ENCODE measurements at places on chromosomes 5 and 9.

GRCh38 chr5:40678460-40679147 lies 1.1 kb upstream of the PTGER4 start:
- no peak for DNase-seq

DNA sequence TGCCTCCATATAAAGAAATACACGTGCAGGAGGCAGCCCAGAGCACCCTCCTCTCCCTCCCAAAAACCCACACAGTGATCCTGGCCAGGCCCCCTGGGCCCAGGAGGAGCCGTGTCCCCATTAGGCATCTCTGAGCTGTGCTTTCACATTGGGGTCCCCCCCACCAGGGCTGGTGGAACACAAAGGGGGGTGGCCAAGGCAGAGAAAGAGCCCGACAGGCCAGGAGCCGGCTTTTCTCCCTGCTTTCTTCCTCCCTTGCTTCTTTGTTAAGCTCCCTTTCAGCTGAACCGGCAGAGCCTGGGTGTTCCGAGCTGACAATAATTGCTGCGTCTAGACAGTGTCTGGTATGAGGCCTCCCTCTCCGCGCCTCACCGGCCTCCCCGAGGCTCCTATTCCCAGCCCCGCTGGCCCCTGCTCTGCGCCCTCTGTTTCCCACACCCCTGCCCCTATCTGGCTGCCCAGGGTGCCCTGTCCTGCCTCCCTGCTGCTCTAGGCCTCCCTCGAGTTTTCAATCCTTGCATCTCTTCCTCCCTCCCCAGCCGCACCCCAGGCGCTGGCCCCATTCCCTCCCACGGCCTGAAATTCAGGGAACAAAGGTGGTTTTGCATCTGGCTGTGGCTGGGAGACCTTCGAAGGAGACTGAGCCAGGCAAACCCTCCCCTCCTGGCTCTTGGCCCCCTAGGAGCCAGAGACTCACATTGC lies 120.6 kb downstream of the C9orf50 start:
- no peak for DNase-seq

DNA sequence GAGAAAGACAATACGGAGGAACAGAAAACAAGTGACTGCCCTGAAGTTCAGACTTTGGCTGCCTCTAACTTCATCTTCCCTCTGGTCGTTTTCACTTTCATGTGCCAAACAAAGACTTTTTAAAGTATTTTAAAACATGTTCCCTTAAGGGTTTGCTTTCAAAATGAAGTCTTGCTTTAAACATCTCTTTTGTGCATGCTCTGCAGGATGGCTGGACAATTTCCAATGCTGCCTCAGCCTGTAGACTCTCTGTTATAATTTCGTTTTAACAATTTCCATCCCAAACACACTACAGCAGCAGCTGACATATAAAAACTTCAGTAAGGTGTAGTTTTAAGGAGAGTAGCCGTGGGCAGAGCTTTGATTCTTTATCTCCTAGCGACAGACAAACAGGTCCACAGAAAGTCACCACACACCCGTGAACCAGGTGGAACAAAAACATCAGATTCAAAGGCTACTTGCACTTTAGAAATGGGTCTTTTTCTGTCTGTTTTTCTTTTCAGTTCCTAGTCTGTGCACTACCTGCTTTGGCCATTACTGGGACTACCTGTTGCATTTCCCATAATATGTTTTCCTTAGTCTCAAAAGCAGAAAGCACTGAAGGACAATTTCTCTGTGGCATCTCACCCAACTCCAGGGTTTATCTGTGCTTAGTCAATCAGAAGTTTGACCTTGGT lies 308.9 kb downstream of the DTWD2 start:
- DNase-seq: no peak

- DNase-seq: no peak
Observed at GRCh38 chr9:98144076-98144475, 25.1 kb upstream of the TRIM14 start.

- DNase-seq: no peak
Observed at GRCh38 chr9:25212361-25212760, 465.9 kb downstream of the TUSC1 start.

- no peak for DNase-seq
Observed at GRCh38 chr5:2861605-2862004, 110.1 kb upstream of the IRX2 start.

- no peak for DNase-seq
Observed at GRCh38 chr5:9231842-9232241, 314.0 kb downstream of the SEMA5A start.

DNA sequence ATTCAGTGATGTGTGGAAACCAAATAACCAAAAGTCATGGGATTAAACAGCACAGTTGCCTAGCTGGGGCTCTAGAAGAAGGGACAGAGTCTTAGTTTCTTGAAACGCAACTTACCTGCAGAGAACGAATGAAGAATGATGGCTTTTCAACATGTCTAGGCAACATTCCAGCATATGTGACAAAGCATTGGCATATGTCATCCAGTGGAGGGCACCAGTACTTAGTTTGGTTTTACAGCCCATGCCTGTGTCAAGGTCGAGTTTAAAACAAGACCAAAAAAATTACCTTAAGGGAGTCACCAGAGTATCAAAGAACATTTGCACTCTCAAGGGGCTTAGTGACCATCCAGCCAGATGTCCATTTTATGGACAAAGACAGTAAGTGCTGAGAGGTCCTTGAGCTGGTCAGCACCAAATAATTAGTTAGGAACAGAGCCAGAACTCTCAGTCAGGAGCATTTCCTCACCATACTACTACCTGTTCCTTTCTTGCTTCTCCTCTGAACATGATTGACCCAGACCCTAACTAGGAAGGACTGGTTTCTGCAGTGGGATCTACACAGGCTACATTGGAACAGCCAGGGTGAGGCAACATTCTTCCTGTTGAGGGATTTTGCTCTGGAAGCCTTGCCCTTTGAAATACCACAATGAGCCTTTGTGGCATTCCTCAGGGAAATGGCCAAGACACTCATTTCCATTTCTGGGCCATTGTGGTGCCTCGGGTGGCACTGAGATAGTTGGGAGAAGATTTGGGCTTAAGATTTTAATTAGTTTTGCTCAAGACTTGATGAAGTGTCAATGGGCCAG lies 75.4 kb upstream of the ANKH start:
- no peak for DNase-seq

GRCh38 chr9:21709464-21710058 lies 92.9 kb upstream of the MTAP start:
- peak; percentile 87 for DNase-seq

DNA sequence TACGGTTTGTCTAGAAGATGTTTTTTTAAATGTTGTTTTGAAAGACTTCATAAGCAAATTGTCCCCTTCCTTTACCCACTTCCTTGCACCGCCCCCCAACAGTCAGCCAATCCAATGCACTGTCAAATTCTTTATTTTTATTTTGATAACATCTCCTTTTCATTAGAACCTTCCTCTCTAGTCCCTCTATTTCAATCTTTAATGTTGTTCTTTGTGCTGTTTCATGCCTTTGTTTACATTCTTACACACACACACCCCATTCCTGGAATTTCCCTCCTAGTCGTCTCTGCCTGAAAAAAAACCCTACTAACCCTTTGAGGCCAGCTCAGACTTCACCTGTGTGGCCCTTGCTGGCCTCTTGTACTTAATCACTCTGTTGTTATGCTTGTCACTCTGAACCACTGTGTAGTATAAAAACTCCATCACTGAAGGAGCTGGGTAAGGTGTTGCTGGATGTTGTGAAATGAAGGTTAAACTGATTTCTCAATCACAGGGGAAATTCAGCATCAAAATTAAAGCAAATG lies 133.4 kb downstream of the UGCG start:
- no peak for DNase-seq

DNA sequence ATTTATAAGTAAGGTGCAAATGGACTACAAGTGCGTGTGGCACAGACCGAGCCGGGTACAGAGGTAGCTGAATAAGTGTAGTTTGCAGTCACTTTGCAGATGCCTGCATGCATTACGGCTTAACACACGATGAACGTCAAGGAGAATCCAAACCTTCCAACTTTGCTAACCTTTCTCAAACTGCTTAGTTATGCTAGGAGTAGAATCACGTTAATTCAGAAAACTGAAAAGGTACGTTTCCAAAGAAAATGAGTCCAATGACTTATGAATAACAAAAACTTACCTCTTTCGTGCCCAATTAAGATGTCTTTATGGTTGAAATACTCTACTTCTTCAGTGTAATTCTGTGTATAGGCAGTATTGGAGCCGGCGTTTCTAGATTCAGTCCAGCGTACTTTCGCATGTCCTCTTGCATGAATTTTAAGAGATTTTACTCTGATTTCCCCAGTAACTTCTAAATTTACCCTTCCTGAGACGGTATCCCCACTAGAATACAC lies 539 bp downstream of the ARRDC3 start:
- no peak for DNase-seq

DNA sequence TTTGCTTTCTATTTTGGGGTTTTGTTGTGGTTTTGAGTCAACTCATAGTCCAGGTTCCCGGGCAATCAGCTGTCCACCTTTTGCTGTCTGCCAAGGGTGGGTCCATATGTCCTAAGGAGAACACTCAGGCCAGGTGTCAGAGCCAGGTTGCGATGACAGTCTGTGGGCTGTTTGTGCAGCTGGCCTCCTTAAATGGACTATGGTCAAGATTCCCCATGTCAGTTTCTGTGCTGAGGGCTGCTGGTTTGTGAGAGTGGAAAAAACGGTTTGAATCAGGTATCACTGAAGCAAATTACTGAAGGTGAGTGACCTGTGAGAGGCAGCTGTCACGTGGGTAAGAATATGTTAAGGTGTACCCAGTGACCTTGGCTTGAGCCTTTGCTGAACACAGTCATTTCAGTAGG lies 33.0 kb downstream of the SNX30 start:
- DNase-seq: no peak

GRCh38 chr5:6716629-6717149 lies 3.5 kb downstream of the TENT4A start:
- DNase-seq: no peak

DNA sequence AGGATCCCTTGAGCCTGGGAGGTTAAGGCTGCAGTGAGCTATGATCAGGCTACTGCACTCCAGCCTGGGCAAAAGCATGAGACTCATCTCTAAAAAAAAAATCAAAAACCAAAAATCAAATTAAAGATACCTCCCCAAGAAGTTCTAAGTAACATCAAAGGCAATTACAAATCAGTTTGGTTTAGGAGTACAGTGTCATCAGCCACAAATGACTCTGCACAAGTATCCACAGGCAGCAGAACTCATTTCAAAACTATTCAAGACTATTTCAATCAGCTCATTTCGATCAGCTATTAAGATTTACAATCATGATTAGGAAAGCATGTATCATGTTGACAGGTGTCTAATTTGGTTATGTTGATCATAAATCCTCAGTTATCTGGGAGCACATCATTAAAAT lies 19.1 kb downstream of the TRMO start:
- DNase-seq: no peak

GRCh38 chr5:65009207-65009606 lies 240.5 kb downstream of the CWC27 start:
- no peak for DNase-seq

DNA sequence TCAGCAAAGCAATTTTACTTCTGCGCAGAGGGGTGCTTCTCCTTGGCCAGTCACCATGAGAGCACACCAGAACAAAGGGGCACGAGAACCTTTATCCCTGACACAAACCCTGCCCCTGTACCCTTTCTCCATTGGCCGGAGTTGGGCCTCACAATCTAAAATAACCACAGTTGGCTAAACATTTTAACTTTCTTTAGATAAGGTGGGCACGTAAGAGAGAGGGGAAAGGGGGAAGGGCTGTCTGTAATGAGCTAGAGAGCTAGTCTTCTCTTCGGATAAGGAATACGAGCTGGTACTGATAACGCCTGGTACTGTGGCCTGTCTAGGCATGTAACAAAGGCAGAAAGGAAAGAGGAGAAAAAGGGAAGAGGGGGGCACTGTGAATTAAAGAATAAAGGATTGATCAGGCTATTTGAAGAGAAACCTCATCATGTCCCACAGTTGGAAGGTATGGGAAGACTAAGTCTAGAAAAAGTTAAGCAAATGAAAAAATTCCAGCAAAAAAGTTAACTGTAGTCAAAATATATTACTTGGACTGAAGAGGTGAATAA lies 1.8 kb upstream of the IARS1 start:
- no peak for DNase-seq

All from omental fat pad (tissue), 4 donors.